Activated CD8-positive, alpha-beta memory T cell treated with anti-CD3 and anti-CD28 coated beads, Interleukin-2, amount 10 ng/mL, durations not matched to agents 7 days and 5 days (primary cell): ENCODE measurements at places on chromosomes 1 and 21.
A peak's percentile ranks its signal among the peaks of the same experiment; 100 is the strongest.

DNA sequence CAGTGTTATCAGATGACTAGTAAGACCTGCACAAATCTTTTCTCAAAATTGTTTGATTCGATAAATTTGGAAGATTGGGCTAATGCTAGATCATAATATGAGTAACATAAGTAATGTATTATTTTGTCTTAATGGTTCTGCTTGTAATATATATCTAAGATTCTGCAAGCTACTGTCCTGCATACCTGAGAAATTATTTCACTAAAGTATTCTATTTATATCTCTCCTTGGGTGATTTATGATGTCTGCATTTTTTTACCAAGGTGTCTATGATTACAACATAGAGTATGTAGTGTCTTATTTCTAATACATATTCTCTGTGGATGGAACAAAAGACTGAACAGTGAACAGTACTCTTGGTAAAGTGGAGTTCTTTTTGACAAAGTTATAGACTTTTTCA is 166.6 kb downstream of the CLEC20A start:
- no peaks in the 10 kb centered on the region for H3K36me3 ChIP-seq
- no peak for DNase-seq
- no peaks in the 10 kb centered on the region for H3K4me1 ChIP-seq
- no peak overlapping the region for H3K4me3 ChIP-seq
- no peak overlapping the region for H3K27ac ChIP-seq

DNA sequence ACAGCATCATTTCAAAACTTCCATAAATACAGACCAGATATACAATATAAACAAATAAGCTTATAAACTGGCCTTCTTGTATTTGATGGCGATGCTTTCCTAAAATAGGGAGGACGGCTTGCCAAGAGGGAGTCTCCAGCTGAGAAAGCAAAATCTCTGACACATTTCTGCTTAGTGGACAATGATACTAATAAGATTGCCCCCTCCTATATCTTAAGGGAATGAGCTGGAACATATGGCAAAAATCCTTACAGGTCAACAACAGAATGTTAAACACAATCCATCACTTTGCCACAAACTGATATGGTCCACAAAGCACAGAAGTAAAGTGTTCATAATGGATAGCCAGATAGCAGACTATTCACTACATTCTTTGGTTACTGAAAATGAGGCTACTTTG is 7.1 kb upstream of the GADD45A start:
- no peaks in the 10 kb centered on the region for H3K27me3 ChIP-seq
- H3K36me3 ChIP-seq = no peaks in the 10 kb centered on the region
- peaks cover 25% of the 10 kb centered on the region for H3K4me1 ChIP-seq

GRCh38 chr21:29125191-29125590 is 5.3 kb upstream of the MAP3K7CL start:
- H3K36me3 ChIP-seq = peaks cover 1% of the 10 kb centered on the region
- H3K4me1 ChIP-seq = peaks cover 14% of the 10 kb centered on the region
- H3K27me3 ChIP-seq = no peaks in the 10 kb centered on the region
- H3K27ac ChIP-seq = no peak overlapping the region

- H3K27ac ChIP-seq = peak overlapping the region; percentile 89
- peak overlapping the region; percentile 51 for H3K4me3 ChIP-seq
- H3K27me3 ChIP-seq = no peaks in the 10 kb centered on the region
- H3K36me3 ChIP-seq = peaks cover 3% of the 10 kb centered on the region
- DNase-seq = peak; percentile 68
- H3K4me1 ChIP-seq = peaks cover 81% of the 10 kb centered on the region
Observed at GRCh38 chr1:221778125-221778524, 36.2 kb upstream of the DUSP10 start.

DNA sequence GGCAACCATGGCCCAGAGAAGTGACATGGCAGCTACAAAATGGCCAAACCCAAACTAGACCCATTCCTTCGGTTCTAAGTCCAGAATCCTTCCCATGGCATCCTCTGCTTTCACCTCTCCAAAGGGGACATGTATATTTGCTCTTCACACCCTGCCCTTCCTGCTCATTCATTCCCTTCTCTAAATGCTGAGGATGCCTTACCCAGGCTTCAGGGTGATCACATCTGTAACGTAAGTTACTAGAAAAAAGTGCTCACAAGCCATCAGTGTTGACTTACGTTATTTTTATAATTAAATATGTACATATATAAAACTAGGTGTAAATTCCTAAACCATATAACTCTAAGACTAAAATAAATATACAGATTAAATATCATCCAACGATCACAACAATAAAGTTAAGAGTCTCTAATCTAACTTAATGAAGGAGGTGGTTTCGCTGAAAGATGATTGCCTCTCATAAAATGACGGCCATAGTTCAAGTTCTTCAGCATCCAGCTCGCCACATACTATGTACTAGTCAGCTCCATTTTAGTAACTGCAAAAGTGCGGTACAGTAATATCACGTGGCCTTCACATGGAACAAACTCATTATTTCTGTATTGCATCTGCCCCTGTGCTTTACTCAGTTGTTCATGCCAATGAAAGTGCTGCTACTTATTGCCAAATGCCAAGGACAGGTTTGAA is 74.6 kb downstream of the TENT5C start:
- no peaks in the 10 kb centered on the region for H3K36me3 ChIP-seq
- peak; percentile 26 for DNase-seq
- H3K4me3 ChIP-seq = no peak overlapping the region
- H3K4me1 ChIP-seq = peaks cover 5% of the 10 kb centered on the region

GRCh38 chr1:70979881-70980280 is 67.7 kb downstream of the PTGER3 start:
- H3K27ac ChIP-seq = no peak overlapping the region
- no peaks in the 10 kb centered on the region for H3K36me3 ChIP-seq
- DNase-seq = no peak
- no peak overlapping the region for H3K4me3 ChIP-seq

- H3K4me1 ChIP-seq = peaks cover 22% of the 10 kb centered on the region
- peak; percentile 31 for DNase-seq
- peaks cover 52% of the 10 kb centered on the region for H3K27me3 ChIP-seq
- H3K36me3 ChIP-seq = no peaks in the 10 kb centered on the region
- no peak overlapping the region for H3K27ac ChIP-seq
Observed at GRCh38 chr1:228514421-228514820, 27.2 kb downstream of the RNF187 start.

GRCh38 chr1:201719812-201720521 is 109.0 kb upstream of the IPO9 start:
- no peaks in the 10 kb centered on the region for H3K36me3 ChIP-seq
- H3K27me3 ChIP-seq = peaks cover 15% of the 10 kb centered on the region
- no peak overlapping the region for H3K4me3 ChIP-seq
- no peak overlapping the region for H3K27ac ChIP-seq
- H3K4me1 ChIP-seq = peaks cover 7% of the 10 kb centered on the region

- H3K27ac ChIP-seq = no peak overlapping the region
- no peaks in the 10 kb centered on the region for H3K36me3 ChIP-seq
- no peaks in the 10 kb centered on the region for H3K4me1 ChIP-seq
- no peak for DNase-seq
Observed at GRCh38 chr21:33839167-33839716, 76.4 kb downstream of the ATP5PO start.

DNA sequence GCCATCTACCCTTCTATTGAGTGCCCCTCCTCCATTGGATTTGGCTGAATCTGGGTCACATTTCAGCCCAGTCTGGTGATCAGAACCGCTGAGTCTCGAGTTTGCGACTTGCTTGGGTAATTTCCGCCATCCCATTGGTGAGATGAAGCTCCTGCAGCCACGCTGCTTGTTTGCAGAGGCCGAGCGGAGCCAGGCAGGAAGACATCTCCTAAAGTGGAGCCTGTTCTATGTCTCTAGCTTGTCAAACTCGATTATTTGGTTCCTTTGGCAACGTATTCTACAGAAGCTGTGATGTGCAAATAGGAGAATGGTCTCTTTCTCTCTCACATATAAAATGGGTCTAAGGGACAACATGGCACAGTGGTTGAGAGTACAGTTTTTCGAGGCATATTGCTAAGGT is 206.8 kb upstream of the PLXNA2 start:
- no peaks in the 10 kb centered on the region for H3K4me1 ChIP-seq
- H3K27me3 ChIP-seq = peaks cover 8% of the 10 kb centered on the region
- no peaks in the 10 kb centered on the region for H3K36me3 ChIP-seq
- no peak overlapping the region for H3K27ac ChIP-seq

GRCh38 chr1:9755441-9755995 is 68.2 kb downstream of the CLSTN1 start:
- no peak overlapping the region for H3K27ac ChIP-seq
- no peak overlapping the region for H3K4me3 ChIP-seq
- peaks cover 18% of the 10 kb centered on the region for H3K36me3 ChIP-seq

DNA sequence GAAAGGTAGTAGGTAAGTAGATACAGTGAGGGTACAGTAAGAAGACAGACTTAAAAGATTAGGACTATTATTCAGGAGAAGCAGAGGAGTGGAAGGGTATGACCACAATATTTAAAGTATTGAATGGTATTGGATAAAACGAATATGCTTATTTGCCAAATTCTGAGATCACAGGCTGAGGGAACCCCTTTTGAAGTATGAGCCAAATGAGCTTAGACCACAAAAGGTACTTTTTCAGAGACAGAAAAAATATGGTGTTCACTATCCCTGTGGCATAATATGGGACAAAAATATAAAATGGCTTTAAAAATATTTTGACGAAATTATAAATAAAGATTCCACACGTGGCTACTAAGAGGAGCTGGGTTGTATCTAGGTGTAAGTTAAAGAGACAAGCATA is 880 bp upstream of the MTF2 start:
- peaks cover 11% of the 10 kb centered on the region for H3K36me3 ChIP-seq
- H3K27me3 ChIP-seq = no peaks in the 10 kb centered on the region
- H3K4me3 ChIP-seq = peak overlapping the region; percentile 98
- H3K27ac ChIP-seq = peak overlapping the region; percentile 95

- H3K27ac ChIP-seq = no peak overlapping the region
- peaks cover 25% of the 10 kb centered on the region for H3K4me1 ChIP-seq
- H3K27me3 ChIP-seq = no peaks in the 10 kb centered on the region
- H3K4me3 ChIP-seq = no peak overlapping the region
- no peak for DNase-seq
Observed at GRCh38 chr1:150558303-150558704, 9.1 kb downstream of the ADAMTSL4 start.

- H3K36me3 ChIP-seq = peaks cover 11% of the 10 kb centered on the region
- H3K27ac ChIP-seq = peak overlapping the region; percentile 97
- H3K27me3 ChIP-seq = no peaks in the 10 kb centered on the region
- peak overlapping the region; percentile 86 for H3K4me3 ChIP-seq
Observed at GRCh38 chr1:27772036-27772931, 735 bp upstream of the STX12 start.

DNA sequence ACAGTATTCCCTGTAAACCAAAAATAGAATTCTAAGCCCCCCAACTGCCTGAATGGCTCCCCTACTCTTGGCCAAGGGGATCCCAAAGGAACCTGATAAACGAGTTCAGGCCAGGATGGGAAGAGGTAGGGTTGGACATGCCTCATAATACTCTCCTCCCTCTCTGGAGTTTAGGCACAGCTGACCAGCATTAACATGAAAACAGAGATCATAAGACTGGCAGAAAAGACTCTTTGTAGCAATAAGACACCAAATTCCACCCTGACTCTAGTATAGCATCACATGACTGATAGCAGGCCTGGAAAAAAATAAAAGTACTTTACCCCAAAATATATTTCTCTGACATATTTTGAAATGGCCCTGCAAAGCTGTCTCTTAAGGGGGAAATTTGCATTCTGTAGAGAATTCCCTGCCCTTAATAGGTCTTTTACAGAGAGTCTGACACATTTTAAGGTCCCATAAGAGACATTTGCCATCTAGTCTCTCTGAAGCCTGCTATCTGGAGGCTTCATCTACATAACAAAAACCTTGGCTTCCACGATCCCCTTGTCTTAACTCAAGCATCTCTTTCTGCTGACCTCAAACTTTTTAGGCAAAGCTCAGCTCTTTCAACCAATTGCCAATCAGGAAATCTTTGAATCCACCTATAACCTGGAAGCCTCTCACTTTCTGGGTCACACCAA is 55.9 kb downstream of the SIK1 start:
- no peaks in the 10 kb centered on the region for H3K36me3 ChIP-seq
- no peak overlapping the region for H3K27ac ChIP-seq
- peaks cover 9% of the 10 kb centered on the region for H3K27me3 ChIP-seq
- peaks cover 2% of the 10 kb centered on the region for H3K4me1 ChIP-seq
- no peak overlapping the region for H3K4me3 ChIP-seq

GRCh38 chr1:172394141-172394751 is 26.2 kb upstream of the C1orf105 start:
- DNase-seq = peak; percentile 88
- H3K36me3 ChIP-seq = peaks cover 4% of the 10 kb centered on the region
- peak overlapping the region; percentile 36 for H3K4me3 ChIP-seq
- peaks cover 42% of the 10 kb centered on the region for H3K4me1 ChIP-seq
- H3K27ac ChIP-seq = peak overlapping the region; percentile 83

DNA sequence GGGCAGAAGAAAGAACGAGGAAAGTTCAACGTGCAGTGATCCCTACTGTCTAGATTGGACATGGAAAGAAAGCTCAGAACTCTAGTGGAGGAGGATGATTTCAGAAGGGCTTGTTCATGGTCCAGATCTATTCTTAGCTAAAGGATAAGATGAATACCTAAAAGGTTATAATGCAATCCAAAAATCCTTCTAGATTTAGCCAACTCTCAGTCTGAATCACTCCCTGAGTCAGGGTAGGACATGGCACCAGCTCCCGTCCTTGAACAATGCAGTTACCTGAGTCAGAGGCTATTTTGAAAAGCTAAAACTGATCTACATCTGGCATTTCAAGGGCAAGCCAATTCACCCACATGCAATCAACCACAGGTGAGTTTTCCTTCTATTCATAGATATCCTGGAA is 38.8 kb upstream of the HIVEP3 start:
- DNase-seq = no peak
- H3K4me1 ChIP-seq = peaks cover 13% of the 10 kb centered on the region
- no peaks in the 10 kb centered on the region for H3K27me3 ChIP-seq
- H3K36me3 ChIP-seq = no peaks in the 10 kb centered on the region
- no peak overlapping the region for H3K27ac ChIP-seq

- no peak overlapping the region for H3K27ac ChIP-seq
- peak; percentile 1 for DNase-seq
- peaks cover 38% of the 10 kb centered on the region for H3K27me3 ChIP-seq
- H3K4me1 ChIP-seq = no peaks in the 10 kb centered on the region
Observed at GRCh38 chr1:182107209-182107608, 45.7 kb upstream of the ZNF648 start.

- H3K27ac ChIP-seq = no peak overlapping the region
- H3K36me3 ChIP-seq = no peaks in the 10 kb centered on the region
- no peak for DNase-seq
Observed at GRCh38 chr1:7761103-7761502, 10.0 kb upstream of the VAMP3 start.

DNA sequence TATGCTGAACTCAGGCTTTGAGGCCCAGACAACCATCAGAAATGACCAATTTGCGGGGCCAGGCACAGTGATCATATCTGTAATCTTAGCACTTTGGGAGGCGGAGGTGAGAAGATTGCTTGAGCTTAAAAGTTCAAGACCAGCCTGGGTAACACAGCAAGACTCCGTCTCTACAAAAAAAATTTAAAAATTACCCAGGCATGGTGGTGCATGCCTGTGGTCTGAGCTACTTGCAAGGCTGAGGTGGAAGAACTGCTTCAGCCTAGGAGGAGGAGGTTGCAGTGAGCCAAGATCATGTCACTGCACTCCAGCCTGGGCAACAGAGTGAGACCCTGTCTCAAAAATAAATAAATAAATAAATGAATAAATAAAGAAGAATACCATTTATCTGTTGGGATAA is 156.5 kb downstream of the EIF4G3 start:
- peaks cover 21% of the 10 kb centered on the region for H3K36me3 ChIP-seq
- peaks cover 30% of the 10 kb centered on the region for H3K4me1 ChIP-seq
- H3K4me3 ChIP-seq = no peak overlapping the region
- H3K27me3 ChIP-seq = no peaks in the 10 kb centered on the region
- DNase-seq = no peak
